Hepatocyte (in vitro differentiated cells): ENCODE measurements at places on chromosomes 2 and 18. TPM values are rescaled to one million over a fixed set of nuclear protein-coding genes. Genes with fewer than 3 reads are reported as not detected.
A peak's percentile ranks its signal among the peaks of the same experiment; 100 is the strongest.

Gene MBP
- polyA plus RNA-seq, result 21.0 and 21.6 TPM in 2 replicates

Gene L3MBTL4
- 4.1 and 4.8 TPM in 2 replicates for polyA plus RNA-seq

- no peak overlapping the region for H3K4me3 ChIP-seq
- H3K36me3 ChIP-seq, result no peaks in the 10 kb centered on the region
- no peak for DNase-seq
- H3K27ac ChIP-seq, result no peak overlapping the region
- H3K4me1 ChIP-seq, result peaks cover 5% of the 10 kb centered on the region
Observed at GRCh38 chr2:110216199-110216598, 3.9 kb upstream of the MTLN start.

DNA sequence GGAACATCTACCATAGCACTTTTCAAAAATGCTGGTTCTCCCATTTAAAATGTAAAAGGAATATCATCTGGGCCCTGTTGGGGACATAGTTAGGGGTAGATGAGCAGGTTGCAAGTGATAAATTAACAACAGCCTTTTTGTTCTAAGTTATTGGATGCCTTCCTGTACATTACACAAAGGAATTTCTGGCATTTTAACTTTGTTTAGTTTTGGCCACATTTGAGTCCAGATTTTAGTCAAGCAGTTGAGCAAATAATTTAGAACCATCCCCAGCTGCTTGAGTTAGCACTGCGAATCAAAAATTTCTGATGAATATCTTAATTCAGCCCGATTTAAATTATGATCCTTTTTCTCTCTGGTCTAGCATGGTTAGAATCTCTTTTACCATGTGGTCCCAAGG is 124.4 kb downstream of the TTC27 start:
- no peak for DNase-seq
- H3K4me1 ChIP-seq, result peaks cover 6% of the 10 kb centered on the region
- H3K4me3 ChIP-seq, result no peak overlapping the region
- H3K27ac ChIP-seq, result no peak overlapping the region
- no peaks in the 10 kb centered on the region for H3K36me3 ChIP-seq
- H3K27me3 ChIP-seq, result no peaks in the 10 kb centered on the region

DNA sequence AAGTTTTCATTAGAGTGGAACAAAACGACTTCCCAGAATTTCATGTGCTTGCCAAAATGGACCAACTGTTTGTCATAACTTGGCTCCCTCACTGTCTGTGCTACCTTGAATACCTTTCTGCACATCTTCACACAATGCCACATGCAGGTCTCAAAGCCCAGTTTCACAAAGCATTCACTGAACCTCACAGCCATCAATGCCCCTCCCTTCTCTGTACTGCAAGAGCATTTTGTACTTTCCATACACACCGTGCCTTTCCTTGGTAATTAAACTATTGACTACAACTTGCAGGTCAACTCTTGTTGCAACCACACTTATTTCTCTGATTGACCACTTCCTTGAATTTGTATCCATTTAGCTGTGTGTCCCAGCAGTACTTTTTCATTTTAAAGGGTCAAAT is 50.5 kb downstream of the PAX3 start:
- no peak overlapping the region for H3K4me3 ChIP-seq
- H3K27me3 ChIP-seq, result peaks cover 37% of the 10 kb centered on the region
- no peak for DNase-seq
- H3K4me1 ChIP-seq, result no peaks in the 10 kb centered on the region

- peak overlapping the region; percentile 88 for H3K27ac ChIP-seq
- no peaks in the 10 kb centered on the region for H3K27me3 ChIP-seq
- peaks cover 33% of the 10 kb centered on the region for H3K4me1 ChIP-seq
- peak; percentile 60 for DNase-seq
Observed at GRCh38 chr2:16069933-16070647, 129.7 kb downstream of the MYCN start.

Gene FBXO15
- 0.69 and 0.84 TPM in 2 replicates for polyA plus RNA-seq

GRCh38 chr18:48708807-48709206 is 170.0 kb downstream of the CTIF start:
- no peak overlapping the region for H3K4me3 ChIP-seq
- no peaks in the 10 kb centered on the region for H3K27me3 ChIP-seq
- no peak overlapping the region for H3K27ac ChIP-seq
- no peaks in the 10 kb centered on the region for H3K4me1 ChIP-seq
- H3K36me3 ChIP-seq, result no peaks in the 10 kb centered on the region

- H3K4me3 ChIP-seq, result no peak overlapping the region
- peaks cover 37% of the 10 kb centered on the region for H3K4me1 ChIP-seq
- peak overlapping the region; percentile 79 for H3K27ac ChIP-seq
- H3K27me3 ChIP-seq, result no peaks in the 10 kb centered on the region
- no peaks in the 10 kb centered on the region for H3K36me3 ChIP-seq
Observed at GRCh38 chr2:85277416-85278158, 50.2 kb downstream of the TGOLN2 start.

Gene COLEC11
- polyA plus RNA-seq, result 20.9 and 21.5 TPM in 2 replicates

GRCh38 chr18:48590678-48591077 is 51.8 kb downstream of the CTIF start:
- DNase-seq, result no peak
- H3K4me1 ChIP-seq, result no peaks in the 10 kb centered on the region
- H3K27me3 ChIP-seq, result no peaks in the 10 kb centered on the region
- no peaks in the 10 kb centered on the region for H3K36me3 ChIP-seq
- H3K4me3 ChIP-seq, result no peak overlapping the region
- H3K27ac ChIP-seq, result no peak overlapping the region

DNA sequence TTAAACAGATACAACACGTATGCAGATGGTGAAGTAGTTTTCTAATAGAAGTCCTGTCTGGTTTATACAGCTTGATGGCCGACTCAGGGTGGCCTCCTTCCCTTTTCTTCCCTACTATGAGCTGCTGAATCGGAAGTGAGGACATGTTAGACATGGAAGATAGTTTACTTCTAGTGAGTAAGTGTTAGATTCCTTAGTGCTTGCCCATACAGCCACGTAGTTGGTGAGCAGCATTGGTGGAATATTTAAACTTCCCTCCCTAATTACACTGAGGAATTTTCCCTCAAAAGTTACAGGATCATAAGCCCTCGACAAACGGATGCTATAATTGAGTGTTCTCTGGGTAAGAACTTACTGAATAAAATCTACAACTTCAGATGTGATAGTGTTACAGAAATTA is 52.1 kb downstream of the RHBDD1 start:
- H3K4me1 ChIP-seq, result peaks cover 8% of the 10 kb centered on the region
- no peak overlapping the region for H3K27ac ChIP-seq
- H3K36me3 ChIP-seq, result no peaks in the 10 kb centered on the region

Gene IL36A
- not detected in 2 replicates for polyA plus RNA-seq

- no peaks in the 10 kb centered on the region for H3K4me1 ChIP-seq
- H3K27ac ChIP-seq, result no peak overlapping the region
- no peaks in the 10 kb centered on the region for H3K27me3 ChIP-seq
- H3K4me3 ChIP-seq, result no peak overlapping the region
Observed at GRCh38 chr2:201831469-201831868, 25.1 kb downstream of the CDK15 start.

DNA sequence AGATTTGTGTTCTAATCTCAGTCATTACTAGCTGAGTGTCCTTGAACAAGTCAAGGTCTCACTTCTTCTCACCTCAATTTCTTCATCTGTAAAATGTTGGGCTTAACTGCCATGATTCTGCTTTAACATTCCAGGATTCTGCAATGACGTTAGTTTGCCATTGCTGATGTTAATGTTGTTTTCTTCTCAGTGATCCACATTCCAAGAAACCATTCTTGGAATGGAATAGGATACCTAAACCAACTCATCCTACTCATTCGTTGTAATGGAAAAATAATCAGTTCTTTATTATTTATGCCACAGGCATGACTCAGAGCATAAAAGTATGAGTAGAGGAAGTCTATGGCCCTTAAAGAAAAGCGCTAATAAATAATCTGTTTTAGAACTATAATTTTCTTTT is 140.2 kb upstream of the ETAA1 start:
- no peak overlapping the region for H3K4me3 ChIP-seq
- H3K36me3 ChIP-seq, result no peaks in the 10 kb centered on the region
- no peaks in the 10 kb centered on the region for H3K27me3 ChIP-seq
- no peak for DNase-seq
- H3K27ac ChIP-seq, result no peak overlapping the region
- H3K4me1 ChIP-seq, result no peaks in the 10 kb centered on the region

Gene UGT1A8
- polyA plus RNA-seq, result not detected in 2 replicates

- H3K27me3 ChIP-seq, result no peaks in the 10 kb centered on the region
- H3K4me3 ChIP-seq, result no peak overlapping the region
- no peaks in the 10 kb centered on the region for H3K36me3 ChIP-seq
- H3K4me1 ChIP-seq, result no peaks in the 10 kb centered on the region
- DNase-seq, result no peak
Observed at GRCh38 chr2:77458216-77458615, 64.0 kb downstream of the LRRTM4 start.

DNA sequence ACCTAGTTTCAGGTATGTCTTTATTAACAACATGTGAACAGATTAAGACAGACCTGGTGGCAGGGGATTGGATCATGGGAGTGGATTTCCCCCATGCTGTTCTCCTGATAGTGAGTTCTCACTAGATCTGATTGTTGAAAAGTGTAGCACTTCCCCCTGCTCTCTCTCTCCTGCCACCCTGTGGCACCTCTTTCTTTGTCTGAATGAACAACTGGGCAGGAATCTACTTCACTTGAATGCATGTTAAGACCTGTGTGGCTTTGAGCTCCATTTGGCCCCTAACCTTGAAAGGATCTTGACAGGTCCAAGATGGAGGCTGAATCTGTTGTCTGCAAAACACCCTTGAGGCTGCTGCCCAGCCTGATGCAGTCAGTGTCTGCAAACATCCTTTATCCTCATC is 194.4 kb downstream of the RNF144A start:
- no peak overlapping the region for H3K27ac ChIP-seq
- no peaks in the 10 kb centered on the region for H3K36me3 ChIP-seq

Gene KLHL14
- polyA plus RNA-seq, result 0.12 and 0.44 TPM in 2 replicates

GRCh38 chr18:80172056-80172455 is 63.0 kb downstream of the ADNP2 start:
- DNase-seq, result no peak
- H3K4me3 ChIP-seq, result no peak overlapping the region
- H3K4me1 ChIP-seq, result peaks cover 9% of the 10 kb centered on the region
- H3K36me3 ChIP-seq, result no peaks in the 10 kb centered on the region

Gene LRRFIP1
- polyA plus RNA-seq, result 64.1 and 81.4 TPM in 2 replicates

Gene ABI2
- polyA plus RNA-seq, result 27.5 and 35.7 TPM in 2 replicates

GRCh38 chr2:229363185-229363814 is 92.2 kb upstream of the PID1 start:
- H3K4me1 ChIP-seq, result no peaks in the 10 kb centered on the region
- H3K27ac ChIP-seq, result no peak overlapping the region
- DNase-seq, result no peak
- no peak overlapping the region for H3K4me3 ChIP-seq
- no peaks in the 10 kb centered on the region for H3K36me3 ChIP-seq

DNA sequence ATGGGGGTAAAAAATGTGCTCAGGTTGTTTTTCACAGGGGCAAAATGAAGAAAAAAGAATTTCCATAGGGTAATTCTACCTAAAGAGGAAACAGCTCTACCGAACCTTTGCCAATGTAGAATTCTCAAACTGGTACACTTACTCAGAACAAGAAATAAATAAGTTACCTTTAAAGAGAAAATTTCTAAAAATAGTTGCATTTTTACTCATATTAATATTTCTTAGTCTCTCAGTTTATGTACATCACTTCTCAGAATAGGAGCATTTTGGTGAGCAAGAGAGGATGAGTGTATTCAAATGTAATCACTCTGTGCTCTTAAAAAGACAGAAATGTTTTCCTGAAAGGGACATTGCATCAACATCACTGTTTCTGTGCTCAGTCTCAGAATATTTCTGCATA is 574.7 kb upstream of the SLC8A1 start:
- H3K4me3 ChIP-seq, result no peak overlapping the region
- no peaks in the 10 kb centered on the region for H3K4me1 ChIP-seq
- H3K27ac ChIP-seq, result no peak overlapping the region
- no peak for DNase-seq

Gene CABYR
- polyA plus RNA-seq, result 3.6 and 4.6 TPM in 2 replicates

Gene ARHGAP15
- not detected in 2 replicates for polyA plus RNA-seq

Gene SERPINB10
- polyA plus RNA-seq, result not detected in 2 replicates

GRCh38 chr18:49013291-49013691 is 62.5 kb upstream of the SMAD7 start:
- no peak for DNase-seq
- peaks cover 14% of the 10 kb centered on the region for H3K4me1 ChIP-seq
- H3K4me3 ChIP-seq, result no peak overlapping the region
- H3K36me3 ChIP-seq, result no peaks in the 10 kb centered on the region
- no peak overlapping the region for H3K27ac ChIP-seq

Gene SLC39A6
- polyA plus RNA-seq, result 46.6 and 48.3 TPM in 2 replicates
